ENCODE measurements at places on chromosomes 12 and 14.

DNA sequence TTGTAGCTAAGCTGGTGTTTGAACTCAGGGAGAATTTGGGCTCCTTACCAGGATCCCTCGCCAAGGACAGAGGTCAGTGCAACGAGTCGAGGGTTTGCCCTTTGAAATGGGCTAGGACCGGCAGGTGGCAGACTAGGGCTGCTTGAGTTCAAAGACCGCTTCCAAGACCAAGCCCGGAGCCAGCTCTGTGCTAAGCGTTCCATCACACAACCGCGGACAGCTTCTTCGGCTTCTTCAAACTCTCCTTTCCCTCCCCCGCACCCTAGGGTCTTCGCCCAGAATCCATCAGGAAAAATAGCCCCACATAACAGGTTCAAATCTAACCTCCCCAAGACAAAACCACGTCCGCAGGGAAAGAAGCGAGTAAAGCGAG is 705 bp upstream of the FLVCR2 start:
- DNase-seq = no peak

- DNase-seq = no peak
Observed at GRCh38 chr14:61139006-61139599, 142.0 kb downstream of the TMEM30B start.

DNA sequence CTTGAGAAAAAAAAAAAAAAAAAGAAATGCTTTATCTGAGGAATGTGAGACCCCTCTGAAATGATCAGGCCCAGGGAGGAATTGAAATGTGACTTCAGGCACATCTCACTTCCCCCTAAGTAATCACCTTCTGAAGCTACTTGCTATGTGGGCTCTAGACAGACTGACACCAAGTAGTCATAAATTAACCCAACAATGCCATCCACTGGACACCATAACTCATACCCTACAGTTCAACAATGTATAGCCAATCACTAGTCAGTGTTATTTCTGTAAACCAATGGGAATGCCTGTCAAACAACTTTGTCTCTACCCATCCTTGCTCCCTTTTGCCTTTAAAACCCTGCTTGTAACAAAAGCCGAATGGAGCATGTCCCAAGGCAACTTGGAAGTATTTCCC is 182.7 kb upstream of the TMPO start:
- DNase-seq = no peak

- no peak for DNase-seq
Observed at GRCh38 chr14:70188659-70189455, at the start of gene SLC8A3. SLC8A3 (minus strand) TSS chr14:70188951; CDS start chr14:70168422, 20,529 bp downstream.

DNA sequence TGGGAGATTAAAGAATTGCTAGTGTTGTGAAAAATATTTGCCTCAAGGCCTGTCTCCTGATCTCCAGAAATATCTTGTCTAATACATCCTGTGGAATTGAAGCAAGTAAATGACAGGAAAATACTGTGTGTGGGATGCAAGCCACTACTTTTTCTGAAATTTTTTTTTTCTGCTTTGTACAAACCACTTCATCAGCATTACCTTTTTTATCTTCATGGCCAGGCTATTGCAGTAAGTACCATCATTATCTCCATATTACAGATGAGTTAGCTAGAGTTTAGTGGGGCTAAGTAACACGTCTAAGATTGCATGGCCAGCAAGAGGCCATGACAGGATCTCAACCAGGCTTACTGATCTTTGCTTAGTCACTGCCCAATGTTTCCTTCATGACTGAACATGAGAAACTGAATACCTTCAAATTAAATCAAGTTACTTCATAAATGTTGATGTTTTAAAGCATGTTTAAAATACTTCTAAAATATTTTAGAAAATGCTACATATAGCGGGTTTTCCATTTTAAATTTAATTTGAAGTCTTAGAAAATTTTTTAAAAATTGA is 273.7 kb downstream of the SLC6A15 start:
- no peak for DNase-seq

- DNase-seq = no peak
Observed at GRCh38 chr14:38404100-38404541, 148.2 kb upstream of the CLEC14A start.

- DNase-seq = no peak
Observed at GRCh38 chr12:11823043-11823442, 173.6 kb downstream of the ETV6 start.

DNA sequence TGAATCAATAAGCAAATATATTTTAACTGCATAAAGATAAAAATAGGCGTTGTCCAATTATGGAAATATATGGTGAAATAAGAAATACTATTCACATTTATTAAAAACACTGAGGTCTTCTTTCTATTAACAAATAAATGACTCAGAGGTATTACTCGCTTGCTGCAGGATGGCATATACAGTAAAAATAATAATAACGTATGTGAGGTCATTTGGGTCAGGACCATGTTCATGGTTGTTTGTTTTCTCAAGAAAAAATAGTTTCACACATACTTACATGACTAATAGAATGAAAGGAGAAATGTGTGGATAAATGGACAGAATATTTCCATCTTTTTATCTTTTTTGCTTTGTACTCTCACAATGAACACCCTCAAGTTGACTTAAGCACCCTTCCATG is 46.5 kb upstream of the RTL1 start:
- DNase-seq = no peak

GRCh38 chr14:56414236-56414635 is 165.4 kb upstream of the TMEM260 start:
- no peak for DNase-seq

GRCh38 chr12:51976376-51977160 is 25.1 kb downstream of the ACVR1B start:
- DNase-seq = no peak

GRCh38 chr12:48717252-48717695 is 767 bp upstream of the CCNT1 start:
- DNase-seq = no peak

Measured in activated gamma-delta T cell (primary cell).